ENCODE measurements at places on chromosomes 7 and 10. TPM values are rescaled to one million over a fixed set of nuclear protein-coding genes. Genes with fewer than 3 reads are reported as not detected.

The RPEL1 gene
- not detected for total RNA-seq

The CYP17A1 gene
- not detected for total RNA-seq

The OR2AE1 gene
- total RNA-seq, result not detected

DNA sequence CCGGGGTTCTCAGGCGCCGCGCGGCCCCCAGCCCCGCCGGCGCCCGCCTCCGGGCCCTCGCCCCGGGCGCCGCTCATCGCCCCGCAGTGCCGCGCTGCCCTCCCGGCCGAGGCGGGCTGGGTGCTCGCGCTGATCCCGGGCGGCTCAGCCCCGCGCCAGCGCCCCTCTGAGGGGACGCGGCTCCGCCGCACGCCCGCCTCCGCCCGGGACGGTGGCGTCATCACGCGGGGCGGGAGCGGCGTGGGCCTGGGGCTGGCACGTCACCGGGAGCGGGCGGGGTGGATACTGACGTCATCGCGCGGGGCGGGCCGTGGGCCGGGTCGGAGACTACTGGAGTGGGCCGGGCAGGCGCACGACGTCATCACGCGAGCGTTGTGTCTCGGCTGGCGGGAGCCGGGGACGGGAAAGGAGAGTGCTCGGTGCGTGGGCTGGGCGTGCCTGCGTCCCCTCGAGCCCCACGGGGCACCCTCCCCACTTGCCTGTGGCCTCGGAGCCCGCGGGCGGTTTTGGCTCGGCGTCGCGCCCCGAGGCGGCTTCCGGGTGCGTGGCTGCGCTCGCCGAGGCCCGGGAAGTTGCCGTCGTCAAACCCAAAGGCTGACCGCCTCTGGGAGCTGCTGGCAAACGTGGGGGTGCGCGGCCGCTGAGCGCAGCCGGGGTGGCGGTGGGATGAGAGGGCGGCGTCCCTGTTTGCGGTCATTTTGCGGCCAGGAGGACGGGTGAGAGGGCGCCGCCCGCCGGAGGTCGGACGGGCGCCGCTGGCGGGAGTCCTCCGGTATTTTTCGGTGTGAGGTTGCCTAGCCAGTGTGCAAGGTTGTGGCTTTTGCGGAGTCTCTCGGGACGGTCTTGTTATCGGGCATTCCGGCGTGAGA, at the start of gene ESYT2:
Gene ESYT2 (minus strand): TSS at position 168 of the 869 bp plus-strand sequence. CDS start 91 bp downstream, at position 77.
- peak; percentile 99 for DNase-seq

- DNase-seq, result no peak
Observed at GRCh38 chr7:4139656-4140625, 542.2 kb upstream of the FOXK1 start.

DNA sequence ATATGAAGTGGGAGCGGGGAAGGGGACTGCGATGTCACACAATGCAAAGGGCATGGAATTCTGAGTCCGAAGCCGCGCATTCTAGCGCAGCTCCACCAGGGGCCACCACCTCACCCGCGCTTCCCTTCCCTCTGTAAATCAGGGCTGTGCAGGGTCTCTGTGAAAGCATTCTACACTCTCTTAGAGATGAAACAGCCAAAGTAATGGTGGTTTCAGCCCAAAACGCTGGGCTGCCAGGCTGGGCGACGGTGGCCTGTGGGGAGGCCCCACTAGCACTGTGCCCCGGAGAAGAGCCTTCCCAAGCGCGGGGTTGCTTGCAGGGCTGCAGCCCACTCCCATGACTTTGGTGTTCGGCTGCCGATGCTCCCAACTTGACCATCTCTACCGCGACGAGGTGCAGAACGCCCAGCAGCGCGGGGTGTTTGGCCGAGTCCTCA, 11.4 kb downstream of the ATG9B start:
- no peak for DNase-seq
